ENCODE measurements at places on chromosomes 4 and X. TPM values are rescaled to one million over a fixed set of nuclear protein-coding genes. Genes with fewer than 3 reads are reported as not detected.

The PPARGC1A gene
- total RNA-seq = 1.6 TPM

The FGG gene
- total RNA-seq = 0.38 TPM

The MAGEB10 gene
- not detected for total RNA-seq

The GLRB gene
- 2.6 TPM for total RNA-seq

The FMR1NB gene
- total RNA-seq = not detected

The GAB3 gene
- total RNA-seq = 0.13 TPM

The CHM gene
- total RNA-seq = 15.6 TPM

The TRIM2 gene
- total RNA-seq = 23.4 TPM

The KLF3 gene
- total RNA-seq = 41.9 TPM

The GAGE12J gene
- not detected for total RNA-seq

The ZFP92 gene
- 1.3 TPM for total RNA-seq

The NUP62CL gene
- total RNA-seq = 3.9 TPM

- no peak for DNase-seq
Observed at GRCh38 chr4:44983083-44983482, 256.7 kb upstream of the GNPDA2 start.

DNA sequence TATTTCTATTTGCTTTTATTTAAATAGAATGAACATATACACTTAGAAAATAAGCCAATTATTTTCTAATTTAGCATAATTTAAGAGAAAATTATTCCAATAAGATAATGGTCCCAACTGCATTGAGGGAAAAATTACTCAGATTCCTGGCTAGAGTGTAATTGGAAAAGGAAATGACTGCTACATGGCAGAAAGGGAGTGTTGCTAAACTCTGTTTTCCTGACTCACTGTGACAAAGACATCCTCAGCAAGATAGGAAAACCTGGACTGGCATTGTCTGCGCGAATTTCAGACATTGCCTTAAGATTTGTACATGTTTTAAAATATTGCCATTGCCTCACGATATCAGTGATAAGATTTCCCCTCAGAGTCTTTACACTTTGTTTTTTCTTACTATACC is 8.2 kb downstream of the TNIP3 start:
- peak; percentile 92 for DNase-seq

DNA sequence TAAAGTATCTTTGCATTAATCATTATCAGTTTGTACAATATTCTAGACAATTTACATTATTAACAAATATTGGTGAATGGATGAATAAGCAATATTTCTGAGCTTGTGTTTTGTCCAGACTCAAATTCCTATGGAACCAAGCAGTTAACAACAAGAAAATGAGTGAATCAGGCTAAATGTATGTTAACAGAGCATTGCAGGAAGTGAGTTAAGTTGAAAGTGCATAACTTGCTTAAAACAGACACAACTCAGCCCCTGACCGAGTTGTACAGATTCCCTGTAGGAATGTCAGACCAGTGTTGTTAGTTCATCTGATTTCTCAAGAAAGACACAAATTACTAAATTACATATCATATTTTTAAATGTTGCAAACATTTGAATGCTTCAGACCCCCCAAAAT is 23.7 kb upstream of the CSN1S1 start:
- DNase-seq = peak; percentile 34

DNA sequence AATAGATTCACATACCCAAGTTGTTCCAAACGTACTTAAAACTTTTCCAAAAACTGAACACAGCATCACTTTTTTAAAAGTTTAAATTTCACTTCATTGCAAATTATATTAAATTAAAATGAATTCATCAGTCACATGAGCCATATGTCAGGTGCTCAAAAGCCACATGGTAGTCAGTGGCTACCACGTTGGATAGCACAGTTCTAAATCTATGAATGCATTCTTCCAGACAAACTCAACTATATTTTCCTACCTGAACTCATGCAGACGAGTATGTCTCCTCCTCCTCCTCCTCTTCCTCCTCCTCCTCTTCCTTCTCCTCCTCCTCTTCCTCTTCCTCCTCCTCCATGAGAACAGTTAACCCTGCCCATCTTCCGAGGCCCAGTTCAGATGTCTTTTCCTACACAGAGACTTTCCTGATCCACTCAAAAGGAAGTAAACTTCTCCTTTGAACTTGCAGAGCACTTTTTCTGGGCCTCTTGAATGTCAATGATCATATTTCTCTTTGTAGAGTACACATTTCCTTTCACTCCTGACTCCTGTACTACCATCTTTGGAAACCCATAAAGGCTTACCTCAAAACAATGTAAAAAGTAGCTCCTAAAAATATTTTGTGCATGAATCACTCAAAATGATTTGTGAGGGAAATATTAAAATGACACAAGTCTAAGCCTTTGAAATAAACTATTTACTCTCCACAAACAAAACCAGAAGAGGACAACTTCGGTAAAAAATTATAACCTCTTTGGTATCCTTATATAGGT is 172.6 kb downstream of the AMELX start:
- peak; percentile 27 for DNase-seq

GRCh38 chrX:9885150-9885549 is 82.0 kb upstream of the CLDN34 start:
- peak; percentile 48 for DNase-seq

DNA sequence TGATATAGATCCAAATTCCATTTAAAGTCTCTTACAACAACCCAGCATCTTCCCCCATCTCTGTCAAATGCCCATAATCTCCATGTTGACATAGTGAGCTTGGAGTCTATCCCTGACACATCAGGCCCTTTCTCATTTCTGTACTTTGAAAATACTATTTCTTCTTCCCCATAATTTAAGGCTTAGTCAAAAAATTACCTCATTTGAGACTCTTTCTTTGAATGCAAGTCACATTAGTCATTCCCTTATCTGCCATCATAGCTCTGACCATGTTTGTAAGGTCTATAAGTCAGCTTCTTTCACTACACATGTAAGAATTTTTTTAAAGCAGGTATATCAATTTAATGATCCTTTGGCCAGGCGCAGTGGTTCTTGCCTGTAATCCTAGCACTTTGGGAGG is 99.9 kb downstream of the DDX60 start:
- peak; percentile 91 for DNase-seq

DNA sequence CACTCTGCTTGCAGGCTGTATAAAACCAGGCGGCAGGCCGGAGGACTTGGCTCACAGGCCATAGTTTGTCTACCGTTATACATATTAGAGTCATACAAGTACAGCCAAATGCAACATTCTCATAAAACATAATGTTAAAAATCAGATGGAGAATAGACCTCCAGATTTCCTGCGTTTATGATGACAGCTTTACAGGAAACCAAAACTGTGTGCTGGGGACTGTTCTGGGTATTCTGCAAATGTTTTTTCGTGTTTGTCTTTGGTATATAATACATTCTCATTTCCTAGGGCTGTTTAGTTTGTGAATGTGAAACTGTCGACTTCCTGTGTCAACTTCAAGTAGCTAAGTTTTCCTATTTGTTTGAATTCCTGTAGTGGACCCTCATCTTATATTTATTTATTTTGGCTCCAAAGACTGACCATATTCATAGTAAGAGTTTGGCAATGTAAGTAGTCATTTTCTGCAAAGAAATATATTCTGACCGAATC is 79.5 kb upstream of the FAM9C start:
- DNase-seq = no peak

- DNase-seq = peak; percentile 92
Observed at GRCh38 chr4:68864438-68865187, 48.8 kb downstream of the UGT2B10 start.

DNA sequence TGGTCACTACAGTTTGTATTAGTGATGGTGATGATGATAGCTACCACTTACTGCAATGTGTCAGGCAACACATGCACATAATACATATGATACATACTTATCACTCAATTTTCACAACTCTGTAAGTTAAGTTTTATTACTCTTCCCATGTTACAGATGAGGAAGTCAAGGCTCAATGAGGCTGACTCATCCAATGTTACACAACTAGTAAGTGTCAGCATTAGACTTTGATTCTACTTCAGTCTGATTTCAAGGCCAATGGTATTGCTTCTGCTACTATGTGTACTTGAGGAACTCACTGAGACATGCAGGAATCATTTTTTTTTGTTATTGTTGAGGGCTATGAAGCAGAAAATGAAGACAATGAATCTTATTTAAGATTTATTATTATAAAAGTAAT is 96.4 kb upstream of the TRPC5OS start:
- peak; percentile 18 for DNase-seq

DNA sequence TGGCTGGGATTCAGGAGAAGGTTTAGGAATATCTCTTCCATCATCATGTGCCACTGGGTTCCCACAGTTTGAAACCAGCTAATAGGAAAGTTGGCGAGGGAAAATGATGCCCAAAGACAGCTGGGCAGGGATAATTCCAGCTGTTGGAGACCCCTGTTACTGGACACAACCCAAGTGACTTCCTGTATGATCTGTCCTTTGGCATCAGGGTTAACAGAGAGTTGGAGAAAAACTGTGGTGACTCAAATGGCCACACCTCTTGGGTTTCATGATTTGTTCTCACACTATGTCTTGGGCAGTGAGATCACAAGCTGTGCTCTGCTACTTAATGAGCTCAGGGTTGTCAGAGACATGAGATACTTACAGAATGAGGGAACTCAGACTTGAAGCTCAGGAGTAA is 3.8 kb downstream of the FGF16 start:
- DNase-seq = peak; percentile 76

DNA sequence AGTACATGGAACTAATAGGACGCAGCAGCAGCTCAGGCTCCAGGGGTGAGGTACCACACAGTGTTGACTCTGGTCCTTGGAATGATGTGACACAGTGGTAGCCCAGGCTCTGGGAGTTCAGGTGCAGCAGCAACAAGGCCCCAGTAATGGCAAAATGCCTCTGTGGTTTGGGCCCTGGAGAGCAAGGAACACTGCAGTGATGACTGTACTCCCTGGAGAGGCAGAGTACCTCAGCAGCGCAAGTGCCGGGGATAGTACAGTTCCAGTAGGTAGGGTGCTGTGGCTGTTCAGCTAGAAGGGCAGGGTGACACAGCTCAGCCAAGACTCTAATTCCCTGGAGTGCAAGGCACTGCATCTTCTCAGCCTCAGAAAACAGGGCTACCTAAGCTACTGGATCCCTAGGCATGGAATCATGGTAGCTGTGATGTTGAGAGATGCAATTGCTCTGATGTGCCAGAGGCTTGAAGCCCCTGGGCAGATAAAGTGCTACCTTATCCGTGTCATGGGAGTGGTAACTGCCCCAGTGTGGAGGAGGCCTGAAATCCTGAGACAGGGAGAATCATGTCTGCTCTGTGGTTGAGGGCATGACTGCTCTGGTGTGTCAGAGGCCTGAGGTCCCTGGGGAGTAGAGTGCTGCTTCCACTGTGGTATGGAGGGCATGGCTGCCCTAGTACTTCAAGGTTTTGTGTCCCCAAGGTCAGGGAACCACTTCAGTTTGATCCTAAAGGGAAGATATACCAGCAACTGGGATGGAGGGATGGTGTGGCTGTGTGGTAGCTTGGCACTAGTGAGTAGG is 55.2 kb downstream of the AREG start:
- DNase-seq = no peak

- DNase-seq = no peak
Observed at GRCh38 chrX:145631461-145631951, 186.1 kb upstream of the SLITRK2 start.

DNA sequence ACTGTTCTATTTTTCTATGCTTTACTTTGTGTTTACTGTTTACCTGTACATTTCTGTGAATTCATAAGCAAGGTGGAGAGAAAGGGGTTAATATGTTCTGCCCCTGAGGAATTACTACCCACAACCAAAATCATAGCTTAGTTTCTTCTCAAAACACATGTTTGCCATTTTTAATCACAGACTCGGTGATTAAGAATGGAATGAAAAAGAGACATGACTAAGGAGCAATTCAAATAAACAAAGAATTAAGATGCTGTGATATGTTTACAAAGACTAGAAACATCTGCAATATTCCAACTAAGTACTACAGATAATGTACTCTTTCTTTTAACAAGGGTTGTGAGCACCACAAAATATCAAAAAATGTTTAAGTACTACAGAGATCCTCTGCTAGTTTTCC is 11.7 kb upstream of the FAT4 start:
- no peak for DNase-seq

GRCh38 chr4:7301846-7302630 is 109.7 kb downstream of the SORCS2 start:
- DNase-seq = no peak

DNA sequence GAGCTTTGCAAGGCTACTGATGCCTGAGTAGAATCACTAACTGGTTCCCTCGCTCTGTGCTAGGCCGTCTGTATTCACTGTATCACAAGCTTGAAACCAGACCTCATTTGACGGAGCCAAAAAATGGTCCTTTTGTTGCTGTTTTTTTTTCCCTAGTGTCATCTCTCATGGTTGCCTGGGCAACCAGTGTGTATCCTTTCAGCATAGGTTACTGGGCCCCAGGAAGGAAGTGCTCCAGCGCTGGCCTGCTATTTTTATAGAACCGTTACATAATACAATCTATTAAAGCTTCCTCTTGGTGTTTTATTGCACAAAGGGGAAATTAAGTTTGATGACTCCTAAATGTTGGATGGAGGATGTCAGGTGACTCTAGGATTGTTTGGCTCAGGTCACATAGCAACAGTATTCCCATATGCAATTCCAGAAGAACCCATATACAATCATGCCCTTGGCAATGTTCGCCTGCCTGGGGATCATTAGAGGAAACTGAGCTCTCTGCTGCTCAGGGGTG is 220.4 kb downstream of the SPRY1 start:
- DNase-seq = no peak

DNA sequence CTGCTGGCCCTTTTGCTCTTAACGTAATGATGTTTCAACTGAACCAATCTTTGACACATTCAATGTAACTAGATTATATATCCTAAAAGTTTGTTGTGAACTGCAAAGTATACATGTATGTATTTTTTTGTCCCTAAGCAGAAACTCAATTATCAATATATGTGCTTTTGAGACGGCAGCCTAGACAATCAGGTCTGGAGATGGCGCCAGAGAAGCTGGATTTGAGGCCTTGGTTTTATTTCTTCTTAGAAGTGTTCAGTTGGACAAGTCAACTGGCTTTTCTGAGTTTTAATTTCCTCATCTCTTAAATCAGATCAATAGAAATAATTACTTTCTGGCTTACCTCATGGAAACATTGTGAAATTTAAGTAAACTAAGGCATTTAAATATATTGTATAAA is 62.5 kb downstream of the DCAF8L1 start:
- DNase-seq = peak; percentile 23

DNA sequence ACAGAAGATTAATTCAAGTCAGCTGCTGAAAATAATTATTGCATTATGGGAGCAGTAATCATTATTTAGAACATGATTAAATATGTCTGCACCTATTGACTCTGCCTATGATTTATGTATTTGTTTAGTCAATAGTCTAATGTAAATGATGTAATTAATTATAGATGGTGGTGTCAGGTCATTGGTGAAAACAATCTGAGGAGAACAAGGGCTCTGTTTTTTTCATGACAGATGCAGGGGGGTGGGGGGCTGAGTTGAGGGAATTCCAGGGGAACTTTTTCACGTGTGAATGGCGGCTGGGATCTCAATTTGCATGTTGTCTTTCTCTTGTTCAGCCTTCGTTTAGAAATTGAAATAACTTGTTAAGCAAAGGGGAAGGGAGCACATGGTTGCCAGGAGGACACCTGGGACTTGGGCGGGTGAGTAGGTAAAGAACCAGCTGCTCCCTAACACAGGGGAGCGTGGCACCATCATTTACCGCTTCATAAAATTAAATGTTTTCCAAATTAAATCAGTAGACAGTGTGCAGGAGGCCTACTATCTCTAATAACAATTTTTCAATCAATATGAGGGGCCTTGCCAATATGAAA is 65.4 kb downstream of the NKX6-1 start:
- no peak for DNase-seq

- no peak for DNase-seq
Observed at GRCh38 chr4:174358410-174358809, 74.7 kb downstream of the CEP44 start.

GRCh38 chr4:185405296-185405999 is 8.8 kb downstream of the ANKRD37 start:
- no peak for DNase-seq

Data from bronchial epithelial cell (primary cell).